ENCODE measurements at places on chromosomes 2 and 18. TPM values are rescaled to one million over a fixed set of nuclear protein-coding genes. Genes with fewer than 3 reads are reported as not detected.

PLGLB2 gene
- total RNA-seq: 0.35 TPM

CYP27C1 gene
- 4.9 TPM for total RNA-seq

KANSL1L gene
- total RNA-seq: 0.67 TPM

TLX2 gene
- 0.44 TPM for total RNA-seq

EPB41L3 gene
- total RNA-seq: 0.31 TPM

KCNF1 gene
- 21.8 TPM for total RNA-seq

PER2 gene
- 3.1 TPM for total RNA-seq

PLEKHH2 gene
- total RNA-seq: 1.2 TPM

ASPRV1 gene
- 0.23 TPM for total RNA-seq

MTCL1 gene
- 52.2 TPM for total RNA-seq

KIAA2012 gene
- total RNA-seq: not detected

PTCD3 gene
- 76.6 TPM for total RNA-seq

TEX261 gene
- total RNA-seq: 85.9 TPM

MAPK4 gene
- total RNA-seq: 0.09 TPM

KLHL14 gene
- not detected for total RNA-seq

POTEC gene
- total RNA-seq: not detected

FER1L5 gene
- not detected for total RNA-seq

SRBD1 gene
- total RNA-seq: 7.7 TPM

TDRD15 gene
- not detected for total RNA-seq

LYPD1 gene
- 21.5 TPM for total RNA-seq

PLCL1 gene
- not detected for total RNA-seq

C1QL2 gene
- 0.06 TPM for total RNA-seq

TPO gene
- total RNA-seq: 0.22 TPM

SERPINB11 gene
- not detected for total RNA-seq

RAD51AP2 gene
- not detected for total RNA-seq

OSBPL1A gene
- total RNA-seq: 15.1 TPM

EFEMP1 gene
- 43.3 TPM for total RNA-seq

CDK15 gene
- not detected for total RNA-seq

LRRTM1 gene
- total RNA-seq: not detected

FBXO41 gene
- 5.5 TPM for total RNA-seq

CFLAR gene
- 75.1 TPM for total RNA-seq

GATA6 gene
- total RNA-seq: 2.6 TPM

CYBRD1 gene
- total RNA-seq: 37.7 TPM

PTPN4 gene
- total RNA-seq: 16.8 TPM

NCKAP5 gene
- 0.92 TPM for total RNA-seq

CAPN14 gene
- 0.07 TPM for total RNA-seq

SLC9A2 gene
- total RNA-seq: 3.4 TPM

TUBB6 gene
- 188 TPM for total RNA-seq

RGPD3 gene
- 0.20 TPM for total RNA-seq

POMC gene
- not detected for total RNA-seq

Data from A549 treated with CORT108297 at 1 μM for 4 hours (cell line).